Activated T-helper 1 cell treated with anti-CD3 and anti-CD28 coated beads, Interleukin-12 subunit alpha, Interleukin-12 subunit beta, Interleukin-2, Interleukin-4 antibody, amounts not matched to agents 30 ng/mL and 10 ng/mL and 1 ng/mL, durations not matched to agents 14 hours and 24 hours and 36 hours (primary cell): ENCODE measurements at places on chromosomes 1 and 21. TPM values are rescaled to one million over a fixed set of nuclear protein-coding genes. Genes with fewer than 3 reads are reported as not detected.

- H3K27ac ChIP-seq = no peak overlapping the region
- H3K4me1 ChIP-seq = no peaks in the 10 kb centered on the region
- no peak for DNase-seq
- no peak overlapping the region for H3K4me3 ChIP-seq
- peaks cover 28% of the 10 kb centered on the region for H3K27me3 ChIP-seq
Observed at GRCh38 chr1:192826791-192827546, 18.1 kb downstream of the RGS2 start.

Gene AVPR1B
- not detected in 2 replicates for total RNA-seq

DNA sequence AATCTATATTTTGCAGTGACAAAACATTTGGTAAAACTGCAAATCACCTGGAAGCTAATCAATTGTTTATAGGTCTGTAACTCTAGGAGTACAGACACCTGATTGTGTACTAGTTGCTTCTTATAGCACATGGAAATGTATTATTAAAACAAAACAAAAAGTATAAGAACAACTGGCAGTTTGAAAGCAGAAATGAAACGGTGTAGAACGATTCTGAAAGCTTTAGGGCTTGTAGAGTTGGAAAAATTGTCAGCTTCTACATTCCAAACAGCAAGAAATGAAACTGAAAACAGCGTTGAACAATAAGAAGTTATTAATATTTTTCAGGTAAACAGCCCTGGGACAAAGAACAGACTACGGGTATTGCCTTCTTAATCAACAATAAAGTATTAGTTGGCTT is 273.3 kb downstream of the OLFM3 start:
- no peak for DNase-seq
- no peaks in the 10 kb centered on the region for H3K36me3 ChIP-seq
- no peaks in the 10 kb centered on the region for H3K4me1 ChIP-seq
- no peaks in the 10 kb centered on the region for H3K27me3 ChIP-seq

Gene SMPDL3B
- 0.29 and 0.60 TPM in 2 replicates for total RNA-seq

DNA sequence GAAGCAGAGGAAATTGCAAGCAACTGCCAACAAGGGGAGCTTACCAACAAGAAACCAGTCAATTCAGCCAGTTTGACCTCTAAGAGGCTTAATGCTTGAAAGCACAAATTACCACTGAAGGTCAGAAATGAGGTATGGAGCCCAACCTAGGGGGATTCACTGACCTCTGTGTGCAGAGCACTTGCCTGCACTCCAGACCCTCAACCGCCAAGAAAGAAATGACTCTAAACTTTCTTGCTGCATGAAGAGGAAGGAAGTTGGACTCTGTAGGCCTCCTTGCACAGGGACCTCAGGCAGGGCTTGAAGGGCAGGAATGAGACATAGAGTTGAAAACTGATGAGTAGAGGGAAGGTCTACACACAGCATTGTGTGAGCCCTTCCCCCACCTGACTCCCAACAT is 10.0 kb downstream of the ARMH1 start:
- no peak overlapping the region for H3K4me3 ChIP-seq
- no peaks in the 10 kb centered on the region for H3K36me3 ChIP-seq
- H3K4me1 ChIP-seq = peaks cover 9% of the 10 kb centered on the region
- H3K27ac ChIP-seq = no peak overlapping the region
- H3K27me3 ChIP-seq = no peaks in the 10 kb centered on the region

DNA sequence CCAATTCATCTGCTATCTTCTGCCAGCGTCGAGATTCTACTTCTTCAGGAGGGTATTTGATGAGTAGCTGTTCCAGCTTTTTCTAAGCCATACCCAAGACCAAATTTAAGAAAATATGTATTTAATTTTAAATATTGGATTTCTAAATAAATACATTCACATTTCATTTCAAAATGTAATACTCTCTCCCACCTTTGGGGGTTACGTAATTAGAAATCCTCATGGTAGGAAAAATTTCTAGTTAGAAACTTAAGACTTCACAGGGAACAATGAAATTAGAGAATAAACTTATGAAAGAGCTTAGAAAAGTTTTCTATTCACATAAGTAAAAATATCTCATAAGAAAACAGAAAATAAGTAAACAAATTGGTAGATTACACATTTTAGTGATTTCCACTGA is 102.9 kb downstream of the ZZZ3 start:
- no peak overlapping the region for H3K4me3 ChIP-seq
- H3K4me1 ChIP-seq = no peaks in the 10 kb centered on the region
